ENCODE measurements at places on chromosomes 6 and 20.

DNA sequence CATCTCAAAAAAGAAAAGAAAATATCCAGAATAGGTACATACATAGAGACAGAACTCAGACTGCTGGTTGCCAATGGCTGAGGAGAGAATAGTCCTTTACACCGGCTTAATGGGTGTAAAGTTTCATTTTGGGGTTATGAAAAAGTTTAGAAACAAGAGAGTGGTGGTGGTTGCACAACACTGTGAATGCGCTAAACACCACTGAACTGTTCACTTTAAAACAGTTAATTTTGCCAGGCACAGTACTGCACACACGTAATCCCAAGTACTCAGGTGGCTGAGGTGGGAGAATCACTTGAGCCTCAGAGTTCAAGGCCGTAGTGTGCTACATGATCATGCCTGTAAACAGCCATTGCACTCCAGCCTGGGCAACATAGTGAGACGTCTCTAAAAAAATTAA is 7.6 kb downstream of the ILRUN start:
- no peak for DNase-seq

- DNase-seq = no peak
Observed at GRCh38 chr20:6519556-6519955, 247.9 kb upstream of the BMP2 start.

DNA sequence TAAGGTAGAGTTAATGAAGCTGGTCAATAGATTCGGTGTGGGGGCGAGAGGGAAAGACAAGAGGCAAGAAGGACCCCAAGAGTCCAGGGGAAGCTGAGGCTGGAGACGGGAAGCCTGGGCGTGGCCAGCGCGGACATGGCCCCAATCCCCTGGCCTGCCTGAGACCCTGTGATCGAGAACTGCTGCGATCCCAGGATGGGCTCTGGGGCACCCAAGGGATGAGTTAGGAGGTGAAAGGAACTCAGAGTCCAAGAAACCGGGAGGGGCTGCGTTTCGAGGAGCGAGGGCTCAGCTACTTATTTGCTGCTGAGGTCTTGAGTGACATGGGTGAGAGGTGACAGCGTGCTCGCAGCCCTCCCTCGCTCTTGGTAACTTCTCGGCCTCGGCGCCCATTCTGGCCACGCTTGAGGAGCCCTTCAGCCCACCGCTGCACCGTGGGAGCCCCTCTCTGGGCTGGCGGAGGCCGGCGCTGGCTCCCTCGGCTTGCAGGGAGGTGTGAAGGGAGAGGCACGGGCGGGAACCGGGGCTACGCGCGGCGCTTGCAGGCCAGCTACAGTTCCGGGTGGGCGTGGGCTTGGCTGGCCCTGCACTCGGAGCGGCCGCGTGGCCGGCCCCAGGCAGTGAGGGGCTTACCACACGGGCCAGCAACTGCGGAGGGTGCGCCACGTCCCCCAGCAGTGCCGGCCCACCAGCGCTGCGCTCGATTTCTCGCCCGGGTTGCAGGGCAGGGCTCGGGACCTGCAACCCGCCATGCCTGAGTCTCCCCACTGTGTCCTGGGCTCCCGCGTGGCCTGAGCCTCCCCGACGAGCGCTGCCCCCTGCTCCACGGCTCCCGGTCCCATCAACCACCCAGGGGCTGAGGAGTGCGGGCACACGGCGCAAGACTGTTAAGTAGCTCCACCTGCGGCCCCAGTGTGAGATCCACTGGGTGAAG is 58.2 kb downstream of the IRF4 start:
- no peak for DNase-seq

GRCh38 chr20:35451295-35451694 is 4.1 kb upstream of the CEP250 start:
- no peak for DNase-seq

DNA sequence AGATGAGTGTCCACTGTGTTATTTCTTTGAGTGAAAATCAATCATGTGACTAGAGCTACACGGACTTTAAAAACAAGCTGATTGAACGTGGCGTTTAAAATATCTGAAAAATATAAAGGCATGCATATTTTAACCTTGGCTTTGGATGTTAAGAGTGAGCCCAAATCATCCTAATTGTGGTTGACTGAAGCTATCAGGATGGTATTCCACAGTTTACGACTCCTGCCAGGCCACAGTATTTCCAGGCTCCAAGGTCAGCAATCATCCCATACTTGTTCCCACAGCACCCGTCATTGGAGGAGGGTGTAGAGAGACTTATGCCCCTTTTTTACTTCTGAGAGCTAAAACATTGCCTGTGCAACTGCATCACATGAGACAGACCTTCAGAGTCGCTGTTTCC is 43.2 kb upstream of the TMX4 start:
- no peak for DNase-seq

- DNase-seq = no peak
Observed at GRCh38 chr6:106538145-106538544, 91.2 kb downstream of the RTN4IP1 start.

DNA sequence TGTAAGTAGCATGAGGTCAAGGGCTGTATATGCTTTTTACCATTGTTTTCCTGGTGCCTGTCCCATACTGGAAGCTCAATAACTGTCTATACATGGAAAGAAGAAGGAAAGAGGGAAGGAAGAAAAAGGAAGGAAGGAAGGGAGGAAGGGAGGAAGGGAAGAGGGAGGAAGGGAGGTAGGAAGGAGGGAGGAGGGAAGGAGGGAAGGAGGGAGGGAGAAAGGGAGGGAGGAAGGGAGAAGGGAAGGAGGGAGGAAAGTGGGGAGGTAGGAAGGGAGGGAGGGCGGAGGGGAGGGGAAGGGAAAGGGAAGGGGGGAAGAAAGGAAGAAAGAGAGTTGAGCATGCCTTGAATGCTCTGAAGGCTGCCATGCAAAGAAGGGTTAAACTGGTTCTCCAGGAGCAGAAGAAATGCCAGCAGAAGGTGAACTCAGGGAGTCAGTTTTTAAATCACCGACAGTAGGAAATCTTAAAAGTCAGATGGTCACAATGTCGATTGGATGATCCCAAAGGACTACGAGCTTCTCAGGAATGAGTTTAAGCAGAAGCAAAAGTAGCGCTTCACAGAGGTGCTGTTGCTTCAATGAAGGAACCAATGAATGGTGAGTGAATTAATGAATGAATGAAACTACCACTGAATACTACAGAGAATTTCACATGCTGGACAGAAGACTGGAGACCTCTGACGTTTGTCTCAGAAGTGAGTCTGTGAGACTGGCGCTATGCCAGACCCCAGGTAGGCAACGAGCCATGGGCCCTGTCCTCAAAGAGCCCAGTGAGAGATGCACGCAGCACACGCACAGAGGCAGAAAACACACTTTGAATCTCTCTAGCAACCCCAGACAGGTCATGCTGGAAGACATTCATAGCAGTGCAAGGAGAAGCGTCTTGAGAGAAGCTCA is 117.6 kb downstream of the MRPL14 start:
- no peak for DNase-seq

GRCh38 chr20:57308451-57309271 is 20.9 kb upstream of the SPO11 start:
- DNase-seq = no peak

GRCh38 chr20:32660661-32661060 is 13.1 kb downstream of the C20orf203 start:
- DNase-seq = no peak

DNA sequence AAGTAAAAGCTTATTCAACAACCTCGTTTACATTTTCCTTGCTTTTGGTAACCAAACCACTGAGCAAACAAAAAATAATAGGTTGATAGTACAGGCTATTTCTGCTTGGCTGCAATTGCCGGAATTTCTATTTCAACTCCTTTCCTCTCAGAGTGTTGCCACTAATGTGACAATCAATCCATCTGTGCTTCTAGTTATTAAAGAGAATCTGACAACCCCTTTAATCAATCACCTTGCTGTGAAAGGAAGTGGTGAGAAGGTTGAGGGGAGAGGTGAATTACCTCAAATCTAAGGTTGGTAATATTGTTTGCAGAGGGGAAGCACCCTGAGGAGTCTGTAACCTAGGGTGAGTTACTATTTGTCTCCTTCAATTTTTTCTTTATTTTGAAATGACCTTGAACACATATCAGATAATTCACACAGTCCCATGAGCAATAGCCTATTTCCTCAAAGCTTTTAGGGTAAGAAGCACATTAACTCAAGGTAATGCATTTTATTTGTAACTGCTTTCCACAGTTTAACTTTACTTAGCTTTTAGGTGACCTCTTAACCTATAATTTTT is 603.4 kb downstream of the MMUT start:
- DNase-seq = no peak

GRCh38 chr20:47179267-47179666 is 177.2 kb downstream of the ZMYND8 start:
- no peak for DNase-seq

- peak; percentile 70 for DNase-seq
Observed at GRCh38 chr20:46307139-46307998, 929 bp downstream of the CDH22 start.

DNA sequence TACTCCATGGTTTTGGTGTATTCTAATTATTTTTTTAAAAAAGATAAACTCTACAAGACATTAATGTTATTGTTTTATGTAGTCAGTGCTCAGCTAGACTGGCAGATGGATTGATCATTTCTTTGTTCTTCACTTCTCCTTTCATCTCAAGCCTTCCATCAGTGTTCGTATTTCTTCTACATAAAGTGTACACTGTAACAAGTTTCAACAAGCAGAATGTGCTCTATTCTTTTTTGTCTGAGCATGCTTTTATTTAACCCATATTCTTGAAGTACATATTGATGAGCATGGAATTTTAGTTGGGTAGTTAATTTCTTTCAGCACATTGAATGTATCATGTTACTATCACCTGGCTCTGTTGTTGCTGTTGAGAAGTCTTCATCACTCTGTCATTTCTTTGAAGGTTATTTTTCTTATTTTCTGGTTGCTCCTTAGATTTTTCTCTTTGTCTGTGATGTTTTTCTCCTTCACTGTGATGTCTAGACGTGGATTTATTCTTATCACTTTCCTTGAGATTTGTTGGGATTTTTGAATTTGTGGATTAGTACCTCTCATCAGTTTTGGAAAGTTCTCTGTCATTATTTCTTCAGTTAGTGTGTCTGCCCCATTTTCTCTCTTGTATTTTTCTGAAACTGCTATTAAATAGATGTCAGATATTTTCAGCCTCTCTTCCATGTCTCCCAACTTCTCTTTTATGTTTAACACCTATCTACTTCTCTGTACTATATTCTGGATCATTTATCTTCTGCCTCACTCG is 48.5 kb downstream of the TGM2 start:
- DNase-seq = no peak

DNA sequence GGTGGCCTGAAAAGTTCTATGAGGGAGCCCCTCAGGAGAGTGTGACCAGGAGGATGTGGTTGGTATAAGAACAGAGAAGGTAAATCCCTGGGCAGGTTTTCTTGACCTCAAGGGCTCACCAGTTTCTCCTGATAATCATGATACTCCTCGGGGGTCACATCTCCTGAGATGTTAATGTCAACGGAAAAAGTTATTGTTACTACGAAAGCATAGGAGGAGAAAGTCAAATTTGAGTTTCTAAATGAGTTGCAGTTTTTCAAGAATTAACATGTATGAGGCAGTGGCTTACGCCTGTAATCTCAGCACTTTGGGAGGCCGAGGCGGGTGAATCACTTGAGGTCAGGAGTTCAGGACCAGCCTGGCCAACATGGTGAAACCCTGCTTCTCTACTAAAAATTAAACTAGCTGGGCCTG is 23.4 kb downstream of the MGME1 start:
- DNase-seq = no peak

DNA sequence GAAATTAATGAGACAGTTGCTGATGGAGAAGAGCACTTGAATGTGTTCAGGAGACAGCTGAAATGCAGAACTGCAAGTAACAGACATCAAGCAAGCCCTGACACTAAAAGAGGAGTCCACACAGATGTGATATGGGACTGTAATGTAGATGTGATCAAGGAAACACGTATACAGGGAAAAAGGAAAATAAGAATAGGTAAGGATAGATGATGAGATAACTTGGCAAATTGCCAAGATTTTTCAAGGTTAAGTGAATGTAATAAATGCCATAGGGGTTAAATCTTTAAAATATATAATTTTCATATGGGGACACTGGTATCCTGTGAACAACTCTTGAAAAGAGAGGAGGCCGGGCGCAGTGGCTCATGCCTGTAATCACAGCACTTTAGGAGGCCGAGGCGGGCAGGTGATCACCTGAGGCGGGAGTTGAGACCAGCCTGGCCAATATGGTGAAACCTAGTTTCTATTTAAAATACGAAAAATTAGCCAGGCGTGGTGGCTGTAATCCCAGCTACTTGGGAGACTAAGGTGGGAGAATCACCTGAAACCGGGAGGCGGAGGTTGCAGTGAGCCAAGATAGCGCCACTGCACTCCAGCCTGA is 7.2 kb upstream of the SNX14 start:
- no peak for DNase-seq

GRCh38 chr6:147716434-147716833 is 207.9 kb downstream of the SAMD5 start:
- no peak for DNase-seq

- no peak for DNase-seq
Observed at GRCh38 chr20:47927385-47927851, 142.1 kb upstream of the SULF2 start.

DNA sequence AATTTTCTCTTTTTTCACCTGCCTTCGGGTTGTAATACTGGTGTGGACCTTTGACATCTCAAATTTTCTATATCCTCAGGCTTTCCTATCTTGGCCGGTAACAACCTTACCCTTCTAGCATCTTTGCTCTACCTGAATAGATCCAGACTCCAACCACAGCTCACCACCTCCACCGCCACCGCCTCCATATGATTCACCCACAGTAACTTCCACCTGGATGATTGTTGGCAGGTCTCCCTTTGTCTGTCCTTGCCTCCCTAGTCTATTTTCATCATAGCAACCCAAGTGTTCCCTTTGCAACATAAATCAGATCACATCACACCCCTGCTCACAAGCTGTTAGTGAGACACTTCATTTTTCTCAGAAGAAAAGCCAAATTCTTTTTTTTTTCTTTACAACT is 525.8 kb upstream of the POU3F2 start:
- no peak for DNase-seq

DNA sequence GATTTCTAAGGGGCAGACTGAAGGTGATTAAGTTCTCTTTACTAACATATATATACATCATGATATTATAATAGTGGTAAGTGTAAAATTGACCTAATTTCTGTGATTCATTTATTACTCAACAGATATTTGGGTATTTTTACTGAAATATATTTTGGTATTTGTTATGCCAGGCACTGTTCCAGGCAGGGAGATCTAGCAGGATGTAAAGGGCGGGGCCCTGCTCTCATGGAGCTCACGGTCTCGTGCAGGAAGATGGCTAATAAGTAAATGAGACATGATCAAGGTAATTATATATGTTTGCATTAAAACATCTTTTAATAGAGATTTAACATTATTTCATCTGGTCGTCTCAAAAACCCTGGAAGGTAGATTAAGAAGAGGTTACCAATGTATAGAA is 27.7 kb downstream of the FAM50B start:
- no peak for DNase-seq

DNA sequence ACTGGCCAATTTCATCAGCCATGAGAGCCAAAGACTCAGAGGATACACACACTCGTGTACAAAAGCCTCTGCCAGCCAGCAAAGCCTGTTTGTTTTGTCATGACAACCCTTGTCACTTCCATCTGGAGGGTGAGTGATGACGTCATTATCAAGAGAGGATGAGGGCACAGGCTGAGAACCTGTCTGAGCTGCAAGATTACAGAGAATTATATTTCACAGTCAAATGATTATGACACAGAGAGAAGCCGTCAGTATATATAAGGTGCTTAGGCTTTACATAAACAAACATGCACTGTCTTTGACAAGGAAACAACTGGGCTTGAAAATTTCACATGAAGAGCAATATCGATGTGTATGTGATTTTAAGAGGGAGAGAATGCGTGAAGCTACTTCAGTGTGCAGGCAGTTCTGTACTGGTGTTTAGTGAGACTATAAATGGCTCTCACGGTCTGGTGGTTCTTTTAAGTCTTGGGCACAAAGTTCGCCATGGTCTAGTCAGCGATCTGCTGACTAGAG is 36.5 kb upstream of the BCLAF1 start:
- no peak for DNase-seq
